GM04504 (cell line): ENCODE measurements at places on chromosomes 4 and X.

DNA sequence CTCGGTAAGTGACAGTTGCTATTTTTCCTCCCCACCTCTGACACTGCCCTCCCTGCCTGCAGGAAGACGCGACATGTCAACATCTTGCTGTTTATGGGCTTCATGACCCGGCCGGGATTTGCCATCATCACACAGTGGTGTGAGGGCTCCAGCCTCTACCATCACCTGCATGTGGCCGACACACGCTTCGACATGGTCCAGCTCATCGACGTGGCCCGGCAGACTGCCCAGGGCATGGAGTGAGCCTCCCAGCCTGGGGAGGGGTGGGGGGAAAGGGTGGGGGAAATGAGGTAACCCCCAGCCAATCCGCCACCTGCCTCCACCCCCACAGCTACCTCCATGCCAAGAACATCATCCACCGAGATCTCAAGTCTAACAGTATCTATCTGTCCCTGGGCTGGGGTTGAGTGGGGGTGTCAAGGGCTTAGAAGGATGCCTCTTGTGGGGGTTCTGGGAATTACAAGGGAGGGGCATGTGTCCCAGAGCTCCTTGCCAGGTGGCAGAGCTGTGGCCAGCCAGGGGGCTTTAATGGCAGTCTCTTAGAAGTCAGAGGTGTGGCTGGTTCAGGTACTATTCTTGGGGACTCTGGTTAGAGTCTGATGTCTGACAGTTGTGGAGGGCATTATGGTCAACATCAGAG lies 7.8 kb downstream of the ARAF start:
- no peak for DNase-seq

GRCh38 chrX:44152852-44153251 lies 179.7 kb upstream of the NDP start:
- no peak for DNase-seq

- no peak for DNase-seq
These were observed 55.8 kb downstream of the BCOR start for GRCh38 chrX:40041915-40042314.

GRCh38 chrX:42664680-42665079 lies 113.3 kb downstream of the PPP1R2C start:
- no peak for DNase-seq

DNA sequence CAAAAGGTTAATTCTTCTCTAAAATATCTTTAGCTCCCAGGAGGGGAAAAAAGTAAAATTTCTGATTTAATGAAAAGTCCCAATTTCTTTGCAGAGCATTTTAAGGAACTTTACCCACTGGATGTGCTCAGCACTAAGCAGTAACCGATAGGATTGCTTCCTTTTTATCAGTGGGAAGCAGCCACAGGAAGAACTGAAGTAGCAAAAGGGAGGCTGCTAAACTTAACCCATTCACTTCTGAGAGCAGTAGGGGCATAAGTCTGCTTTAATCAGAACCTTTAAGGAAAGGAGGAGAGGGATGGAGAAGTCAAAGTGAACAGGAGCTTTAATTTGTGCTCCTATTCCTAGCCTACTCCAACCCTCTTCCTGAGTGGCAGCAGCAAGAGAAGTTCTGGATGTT lies at the start of gene F8:
TSS of gene F8 (minus strand) at position 139 of the 400 bp plus-strand sequence. CDS start 171 bp downstream, outside the sequence.
- DNase-seq, result no peak

GRCh38 chr4:140152013-140152703 lies 1.8 kb downstream of the MAML3 start:
- no peak for DNase-seq

GRCh38 chr4:185811509-185812364 lies at the start of gene SORBS2:
TSS of gene SORBS2 (minus strand) at chr4:185812194. CDS start at chr4:185690571, 121,623 bp downstream.
- no peak for DNase-seq

GRCh38 chr4:69896530-69897116 lies 34.2 kb upstream of the CSN1S1 start:
- no peak for DNase-seq

DNA sequence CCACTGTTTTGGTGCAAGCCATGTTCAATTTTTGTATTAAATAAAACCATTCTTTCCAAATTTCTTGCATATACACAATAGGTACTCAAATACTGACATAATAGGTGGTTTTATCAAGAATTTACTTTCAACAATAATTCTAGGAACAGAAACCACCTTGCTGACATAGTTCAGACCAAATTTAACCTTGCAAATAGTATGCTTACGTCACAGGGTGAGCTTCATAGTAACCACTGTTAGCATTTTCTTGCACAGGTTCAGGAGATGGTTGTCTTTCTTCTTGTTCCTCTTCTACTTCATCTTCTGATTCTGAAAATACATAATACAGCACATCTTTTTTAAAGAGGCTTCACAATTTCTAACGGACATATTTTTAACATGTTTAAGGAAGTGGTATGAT lies 17.6 kb downstream of the G3BP2 start:
- DNase-seq, result no peak

DNA sequence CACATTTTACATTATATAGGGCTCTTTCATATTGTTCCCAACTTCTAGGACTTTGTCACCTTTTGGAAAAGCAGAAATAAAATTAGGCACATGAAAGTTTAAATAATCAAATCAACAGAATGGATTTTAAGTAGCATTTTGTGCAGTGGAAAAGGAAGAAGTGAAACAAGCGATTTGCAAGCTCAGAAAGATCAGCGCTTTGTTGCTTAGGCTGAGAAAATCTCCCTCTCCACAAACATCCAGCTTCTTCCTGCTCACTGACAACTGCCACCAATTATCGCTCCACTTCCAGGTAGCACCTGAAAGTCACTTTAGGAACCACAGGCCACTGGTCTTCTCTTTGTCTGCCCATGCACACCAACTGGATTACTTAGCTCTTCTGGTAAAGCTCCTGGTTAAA lies 2.0 kb upstream of the PDK3 start:
- no peak for DNase-seq

GRCh38 chr4:25312496-25313200 lies at the start of gene ZCCHC4:
TSS of gene ZCCHC4 (plus strand) at chr4:25312774. CDS start at chr4:25312810, 36 bp downstream.
- DNase-seq, result peak; percentile 78

DNA sequence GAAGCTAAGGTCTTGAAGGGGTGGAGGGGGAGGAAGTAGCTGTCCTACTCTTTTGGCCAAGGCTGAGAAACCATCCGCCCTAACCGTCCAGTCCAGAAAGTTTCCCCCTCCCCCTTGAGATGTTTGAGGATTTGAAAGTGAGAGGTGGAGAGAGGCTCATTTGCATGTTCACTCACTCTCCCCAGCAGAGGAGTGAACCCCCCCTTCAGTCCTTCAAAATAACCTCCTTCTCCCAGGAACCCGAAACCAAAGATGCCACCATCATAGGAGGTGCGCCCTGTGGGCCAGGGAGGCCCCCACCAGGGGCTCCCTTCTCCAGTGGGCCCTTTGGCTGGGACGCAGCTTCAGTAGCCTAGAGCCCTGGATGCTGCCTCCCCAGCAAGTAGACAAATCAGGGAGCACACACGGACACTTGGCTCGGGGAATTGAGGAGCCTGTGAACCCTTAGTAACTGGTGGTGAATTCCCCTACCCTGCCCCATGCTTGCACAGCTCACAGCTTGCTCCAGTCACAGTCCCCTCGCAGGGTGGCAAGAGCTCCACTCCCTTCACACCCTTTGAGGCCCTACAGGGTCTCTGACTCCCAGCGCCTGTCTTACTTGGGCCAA lies 25.6 kb downstream of the ELF4 start:
- no peak for DNase-seq
